ENCODE measurements at places on chromosomes 3 and 15.

GRCh38 chr15:46856839-46857502 lies 860.3 kb upstream of the SEMA6D start:
- DNase-seq = no peak

GRCh38 chr3:126684218-126684751 lies 19.8 kb upstream of the CHCHD6 start:
- DNase-seq = no peak

GRCh38 chr3:133069556-133070286 lies 31.5 kb downstream of the TMEM108 start:
- no peak for DNase-seq

GRCh38 chr3:172616031-172616461 lies 92.8 kb upstream of the TNFSF10 start:
- DNase-seq = no peak

GRCh38 chr3:161744366-161744765 lies 247.8 kb downstream of the OTOL1 start:
- DNase-seq = no peak

DNA sequence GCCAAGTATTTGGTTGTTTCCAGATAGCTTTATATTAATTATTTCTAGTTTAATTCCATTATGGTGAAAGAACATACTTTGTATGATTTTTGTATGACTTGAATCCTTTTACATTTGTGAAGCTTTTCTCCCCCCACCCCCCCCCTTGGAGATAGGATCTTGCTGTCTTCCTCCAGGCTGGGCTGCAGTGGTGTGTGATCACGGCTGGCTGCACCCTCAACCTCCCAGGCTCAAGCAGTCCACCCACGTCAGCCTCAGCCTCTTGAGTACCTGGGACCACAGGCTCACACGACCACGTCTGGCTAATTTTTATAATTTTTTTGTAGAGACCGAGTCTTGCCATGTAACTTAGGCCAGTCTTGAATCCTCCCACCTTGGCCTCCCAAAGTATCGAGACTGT lies 29.5 kb downstream of the ARL8B start:
- DNase-seq = no peak

- no peak for DNase-seq
These were observed 103.7 kb downstream of the RPLP1 start for GRCh38 chr15:69556344-69556743.

DNA sequence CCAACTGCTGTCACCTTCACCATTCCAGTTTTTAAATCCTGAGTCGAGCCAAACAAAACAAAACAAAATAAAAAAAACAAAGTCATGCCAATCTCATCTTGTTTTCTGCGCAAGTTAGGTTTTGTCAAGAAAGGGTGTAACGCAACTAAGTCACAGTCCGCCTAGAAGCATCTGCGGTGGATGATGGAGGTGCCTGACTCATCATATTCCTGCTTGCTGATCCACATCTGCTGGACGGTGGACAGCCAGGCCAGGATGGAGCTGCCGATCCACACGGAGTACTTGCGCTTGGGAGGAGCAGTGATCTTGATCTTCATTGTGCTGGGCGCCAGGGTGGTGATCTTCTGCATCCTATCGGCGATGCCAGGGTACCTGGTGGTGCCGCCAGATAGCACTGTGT lies 162.1 kb downstream of the WDR76 start:
- DNase-seq = no peak

DNA sequence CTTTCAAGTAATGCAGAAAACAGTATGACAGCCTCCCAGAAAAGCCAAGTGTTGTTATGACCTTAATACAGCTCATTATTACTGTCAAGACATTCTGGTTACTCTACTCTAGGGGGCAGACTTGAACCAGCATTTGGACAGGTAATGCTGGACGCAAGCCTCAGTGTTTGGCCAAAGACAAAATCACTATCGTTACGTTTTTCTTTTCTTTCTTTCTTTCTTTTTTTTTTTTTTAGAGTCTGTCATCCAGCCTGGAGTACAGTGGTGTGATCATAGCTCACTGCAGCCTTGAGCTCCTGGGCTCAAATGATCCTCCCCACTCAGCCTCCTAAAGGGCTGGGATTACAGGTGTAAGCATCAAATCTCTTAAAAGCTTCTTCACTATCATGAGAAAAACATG lies 29.4 kb upstream of the TMEM45A start:
- no peak for DNase-seq

GRCh38 chr3:124814620-124815421 lies 72.3 kb downstream of the ITGB5 start:
- DNase-seq = no peak

- DNase-seq = no peak
These were observed 937.2 kb downstream of the FHIT start for GRCh38 chr3:60313951-60314461.

- DNase-seq = no peak
These were observed 22.8 kb downstream of the STRIT1 start for GRCh38 chr3:155270485-155271342.

- no peak for DNase-seq
These were observed 128.5 kb upstream of the LRIG1 start for GRCh38 chr3:66629150-66629981.

- no peak for DNase-seq
These were observed 59.4 kb downstream of the SLCO2A1 start for GRCh38 chr3:133970339-133970738.

DNA sequence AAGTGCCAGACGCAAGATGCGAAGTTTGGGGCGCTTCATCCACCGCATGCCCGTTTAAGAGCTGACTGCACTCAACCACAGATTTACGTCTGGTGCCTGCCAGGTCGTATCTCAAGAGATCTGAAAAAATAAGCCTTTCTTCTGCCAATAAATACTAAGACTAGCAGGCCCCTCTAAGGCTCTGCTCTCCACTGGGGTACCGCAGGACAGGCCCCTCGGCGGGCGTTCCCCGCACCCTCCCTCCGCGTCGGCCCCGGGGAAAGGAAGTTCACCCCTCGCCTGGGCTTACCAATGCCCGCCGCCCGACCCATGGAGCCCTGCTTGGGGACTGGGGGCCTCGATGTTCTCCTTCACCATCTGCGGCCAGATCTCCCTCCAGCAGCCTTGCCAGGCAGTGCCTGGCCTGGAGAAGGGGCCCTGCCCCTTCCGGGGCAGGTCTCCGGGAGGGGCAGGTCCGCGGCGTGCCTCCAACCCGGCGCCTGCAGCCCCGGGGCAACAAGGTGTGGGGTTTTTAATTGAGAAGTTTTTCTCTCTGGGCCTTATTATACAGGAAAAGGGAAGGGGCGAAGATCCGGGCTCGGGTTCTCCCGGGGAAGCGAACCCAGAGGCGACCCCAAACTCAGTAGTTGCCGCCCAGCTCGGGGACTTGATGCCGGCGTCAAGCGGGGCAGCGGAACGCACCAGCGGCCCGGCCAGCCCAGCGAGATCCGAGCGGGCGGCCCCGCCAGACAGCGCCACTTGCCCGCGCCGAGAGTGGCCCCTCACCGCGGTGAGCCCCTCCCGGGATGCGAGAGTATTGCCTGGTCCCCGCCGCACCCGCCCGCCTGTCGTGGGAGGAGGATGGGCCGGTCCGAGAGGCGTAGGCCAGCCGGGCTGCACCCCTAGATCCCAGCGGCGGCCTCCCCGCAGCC lies 735 bp downstream of the GOLGA8B start:
- peak; percentile 37 for DNase-seq

- DNase-seq = no peak
These were observed 8.2 kb downstream of the LARP6 start for GRCh38 chr15:70845602-70846360.

DNA sequence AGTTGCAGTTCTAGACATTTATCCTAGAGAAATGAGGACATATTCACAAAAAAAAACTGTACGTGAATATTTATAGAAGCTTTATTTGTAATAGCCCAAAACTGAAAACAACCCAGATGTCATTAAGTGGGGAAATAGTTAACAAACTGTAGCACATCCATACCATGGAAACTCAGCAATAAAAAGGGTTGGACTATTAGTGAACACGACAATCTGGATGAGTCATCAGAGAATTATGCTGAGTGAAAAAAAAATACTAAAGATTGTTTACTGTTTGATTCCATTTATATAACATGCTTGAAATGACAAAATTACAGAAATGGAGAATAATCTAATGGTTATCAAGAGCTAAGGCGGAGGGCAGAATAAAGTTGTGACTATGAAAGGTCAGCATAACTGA lies 59.5 kb downstream of the CPA3 start:
- no peak for DNase-seq

- no peak for DNase-seq
These were observed 66.0 kb downstream of the FLNB start for GRCh38 chr3:58074116-58074715.

DNA sequence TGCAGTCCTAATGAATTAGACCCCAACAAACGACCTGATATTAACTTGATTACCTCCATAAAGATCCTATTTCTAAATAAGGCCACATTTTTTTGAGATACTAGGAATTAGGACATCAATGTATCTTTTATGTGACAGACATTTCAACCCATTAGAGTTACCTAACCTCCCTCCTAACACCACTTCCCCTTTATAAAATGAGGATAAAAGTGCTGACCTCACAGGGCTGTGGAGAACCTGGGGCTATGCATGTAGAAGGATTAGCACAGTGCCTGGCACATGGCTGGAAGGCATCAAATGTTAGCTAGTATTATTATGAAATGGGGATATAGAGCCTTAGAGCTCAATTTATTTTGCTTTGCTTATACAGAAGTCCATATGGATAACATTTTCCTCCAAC lies 53.5 kb upstream of the LRRN1 start:
- DNase-seq = no peak
